Stimulated activated CD4-positive, alpha-beta T cell treated with anti-CD3 and anti-CD28 coated beads, TNF-alpha, amount 100 ng/mL, for 1 hour (primary cell): ENCODE measurements at places on chromosomes 12 and 14.

GRCh38 chr14:59347915-59348314 lies 117.3 kb downstream of the GPR135 start:
- no peak for DNase-seq

DNA sequence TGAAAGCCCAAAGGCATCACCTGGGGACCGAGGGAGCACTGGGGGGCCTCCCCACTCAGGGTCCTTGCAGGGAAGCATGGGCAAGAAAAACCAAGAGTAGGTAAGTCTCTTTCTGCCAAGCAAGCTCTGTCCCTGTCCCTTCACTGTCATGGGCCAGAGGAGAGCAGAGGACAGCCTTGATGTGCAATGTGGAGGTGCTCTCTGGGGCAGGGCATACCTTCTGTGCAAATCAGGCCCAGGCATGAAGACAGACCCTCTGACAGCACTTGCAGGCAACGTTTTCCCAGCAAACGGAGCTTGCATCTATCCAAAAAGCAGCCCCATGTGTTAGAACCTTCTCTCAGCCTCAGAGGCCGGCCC lies 192.5 kb upstream of the PWP1 start:
- DNase-seq: no peak

DNA sequence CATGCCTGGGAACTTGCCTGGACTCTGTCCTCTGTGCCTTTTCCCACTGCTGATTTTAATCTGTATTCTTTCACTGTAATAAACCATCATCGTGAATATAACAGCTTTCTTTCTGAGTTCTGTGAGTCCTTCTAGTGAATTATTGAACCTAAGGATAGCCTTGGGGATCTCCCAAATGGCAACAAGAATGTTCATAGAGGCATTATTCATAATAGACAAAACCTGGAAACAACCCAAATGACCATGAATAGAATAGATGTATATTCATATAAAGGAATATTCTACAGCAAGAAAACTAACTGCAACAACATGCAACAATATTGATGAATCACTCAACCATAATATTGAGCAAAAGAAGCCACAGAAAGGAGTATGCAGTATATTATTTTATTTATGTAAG lies 44.7 kb upstream of the CEP83 start:
- DNase-seq: no peak

DNA sequence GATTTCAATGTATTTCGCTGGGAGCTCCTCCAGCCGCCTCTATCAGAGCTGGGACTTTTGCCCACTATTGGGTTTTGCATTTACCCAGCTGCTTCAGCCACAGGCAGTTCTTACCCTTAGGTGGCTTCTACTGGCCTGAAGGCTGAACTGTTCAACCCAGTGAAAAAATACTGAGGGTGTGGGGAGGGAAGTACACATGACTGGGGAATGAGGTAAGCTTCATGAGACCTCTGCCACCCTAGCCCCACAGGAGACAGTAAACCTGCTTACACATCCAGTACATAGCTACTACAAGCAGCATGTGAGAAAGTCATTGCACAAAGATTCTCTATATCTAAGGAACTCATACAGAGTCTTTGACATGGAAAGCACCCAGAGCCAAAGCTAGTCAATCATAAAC lies 411.1 kb downstream of the SYT1 start:
- DNase-seq: no peak

- DNase-seq: no peak
Observed at GRCh38 chr12:62396750-62397149, 69.9 kb upstream of the MON2 start.

GRCh38 chr12:98002887-98003493 lies 512.4 kb upstream of the TMPO start:
- no peak for DNase-seq

DNA sequence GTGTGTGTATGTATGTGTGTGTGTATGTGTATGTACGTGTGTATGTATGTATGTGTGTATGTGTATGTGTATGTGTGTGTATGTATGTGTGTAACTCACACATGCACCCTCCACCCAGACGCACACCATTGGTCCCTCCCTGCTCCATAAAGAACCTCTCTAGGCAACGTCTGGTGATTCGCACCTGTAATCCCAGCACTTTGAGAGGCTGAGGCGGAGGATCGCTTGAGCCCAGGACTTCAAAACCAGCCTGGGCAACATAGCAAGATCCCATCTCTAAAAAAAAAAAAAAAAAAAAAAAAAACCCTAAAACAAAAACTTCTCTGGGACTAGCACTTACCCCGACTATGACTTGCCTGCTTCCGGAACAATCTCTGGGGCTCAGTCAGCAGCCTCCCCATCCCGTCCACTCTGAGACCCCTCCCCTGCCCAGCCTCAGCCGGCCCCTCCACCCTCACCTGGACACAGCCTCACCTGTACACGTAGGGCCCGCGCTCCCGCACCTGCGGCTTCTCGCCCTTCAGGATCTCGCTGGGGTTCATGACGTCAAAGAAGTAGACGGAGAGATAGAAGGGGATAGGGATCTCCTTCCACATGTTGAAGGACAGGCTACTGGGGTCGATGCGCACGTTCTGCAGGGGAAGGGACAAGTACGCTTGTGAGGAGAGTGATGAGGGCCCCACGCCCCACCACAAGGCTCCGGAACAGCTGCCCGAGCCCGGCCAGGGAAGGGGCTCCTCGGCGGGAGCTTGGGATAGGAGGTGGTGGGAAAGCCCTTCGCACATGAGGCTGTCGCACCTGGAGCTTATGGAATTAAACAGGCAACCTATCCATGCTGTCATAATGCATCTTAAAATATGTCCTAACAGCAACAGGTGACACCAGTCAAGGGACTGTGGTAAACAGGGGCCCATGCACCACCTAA lies 46.3 kb downstream of the SCARB1 start:
- DNase-seq: no peak
